ENCODE measurements at places on chromosomes 4 and X.
A peak's percentile ranks its signal among the peaks of the same experiment; 100 is the strongest.

GRCh38 chrX:118742176-118742575, 14.8 kb downstream of the IL13RA1 start:
- no peak for DNase-seq

- DNase-seq = no peak
These were observed 69.3 kb downstream of the BTC start for GRCh38 chr4:74724979-74725378.

DNA sequence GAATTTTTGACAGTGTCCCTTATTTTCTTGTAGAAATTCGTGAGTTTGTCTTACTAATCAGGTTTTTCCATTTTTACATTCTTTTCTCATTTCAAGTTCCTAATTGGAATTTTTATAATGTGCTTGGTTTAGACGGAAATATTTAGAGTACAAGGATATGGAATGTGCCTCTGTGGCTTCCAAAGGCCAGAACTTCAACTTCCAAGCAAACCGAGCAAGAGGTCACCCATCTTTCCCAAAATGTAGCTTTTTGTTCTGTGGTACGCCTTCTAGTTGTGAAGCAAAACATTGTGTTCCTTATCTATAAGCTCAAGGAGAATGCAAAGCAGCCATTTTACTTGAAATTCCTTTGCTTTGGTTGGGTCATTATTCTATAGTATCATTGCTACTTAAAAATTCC, 212.8 kb upstream of the PACRGL start:
- no peak for DNase-seq

- DNase-seq = no peak
These were observed 192.6 kb downstream of the AFAP1 start for GRCh38 chr4:7747062-7747385.

DNA sequence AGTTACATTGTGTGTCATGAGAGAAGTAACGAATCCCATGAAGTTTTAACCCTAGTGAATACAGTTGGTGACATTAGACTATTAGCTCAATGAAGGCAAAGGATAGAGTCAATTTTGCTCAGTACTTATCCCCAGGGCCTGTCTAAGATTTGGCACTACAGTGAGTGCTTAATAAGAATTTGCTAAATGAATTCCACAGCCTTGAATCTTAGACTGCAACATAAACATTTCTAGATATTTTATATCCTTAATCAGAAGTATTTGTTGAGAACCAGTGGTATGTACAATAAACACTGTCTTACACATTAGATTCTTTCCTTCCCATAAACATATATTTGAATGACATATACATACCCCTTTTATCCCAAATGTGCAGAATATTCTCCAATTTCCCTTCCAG, 223.0 kb downstream of the NSUN7 start:
- DNase-seq = no peak

- DNase-seq = peak; percentile 41
These were observed 53.8 kb downstream of the ZFYVE28 start for GRCh38 chr4:2364654-2365053.

DNA sequence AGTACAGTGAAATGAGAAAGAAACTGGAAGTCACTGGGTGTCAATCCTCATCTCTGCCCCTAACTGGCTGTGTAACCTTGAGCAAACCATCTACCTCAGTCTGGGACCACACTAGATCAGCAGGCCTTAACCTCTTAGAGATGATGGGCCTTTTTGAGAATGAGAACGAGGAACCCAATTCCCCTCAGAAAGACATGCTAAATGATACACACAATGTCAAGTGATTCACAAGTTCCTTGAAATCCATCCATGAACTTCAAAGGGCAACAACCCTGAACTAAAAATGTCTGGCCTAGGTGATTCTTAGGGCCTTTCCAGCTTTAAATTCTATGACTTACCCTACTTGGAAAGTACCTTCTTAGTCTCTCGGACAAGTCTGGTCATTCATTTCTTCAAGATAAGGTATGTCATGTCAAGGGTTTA, 47.4 kb downstream of the ACSL4 start:
- DNase-seq = no peak

GRCh38 chr4:163332526-163333406, at the start of gene NPY1R:
NPY1R (minus strand) TSS chr4:163332596; CDS start chr4:163326554, 6,042 bp downstream.
- no peak for DNase-seq

DNA sequence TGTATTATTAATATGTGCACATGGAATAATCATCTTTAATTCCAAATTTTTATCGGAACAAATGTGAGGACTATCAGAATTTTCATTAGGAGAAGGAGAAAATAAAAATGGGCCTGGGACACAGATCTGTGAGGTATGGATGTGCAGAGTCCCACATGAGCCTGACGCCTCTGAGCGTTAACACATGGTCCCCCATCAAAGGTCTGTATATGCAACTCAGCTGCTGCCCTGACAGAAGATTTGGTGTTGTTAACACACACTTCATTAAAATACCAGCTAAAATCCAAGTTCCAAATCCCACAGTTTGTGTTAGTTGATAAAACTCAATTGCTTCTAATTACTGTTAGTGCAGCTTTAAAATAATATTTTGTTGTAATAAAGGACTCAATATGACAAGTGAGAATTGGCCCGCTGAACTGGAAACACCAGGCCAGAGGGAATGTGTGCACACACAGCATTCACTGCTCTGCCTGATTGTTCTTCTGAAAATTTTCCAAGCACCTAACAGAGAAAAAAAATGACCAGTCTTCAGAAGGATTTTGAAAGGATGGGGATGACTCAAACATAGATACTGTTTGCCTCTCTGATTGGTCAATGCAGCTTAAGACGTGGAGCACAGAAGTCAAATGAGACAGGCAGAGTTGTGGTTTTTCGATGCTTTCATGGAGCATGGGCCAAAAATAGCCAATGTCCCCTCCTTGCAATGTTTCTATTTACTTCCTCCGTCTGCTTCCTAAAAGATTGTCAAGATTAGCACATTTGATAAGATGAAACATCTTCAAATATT, 266.6 kb downstream of the NKX6-1 start:
- DNase-seq = no peak
